Kidney capillary endothelial cell (primary cell): ENCODE measurements at places on chromosomes 7 and 10.
A peak's percentile ranks its signal among the peaks of the same experiment; 100 is the strongest.

- DNase-seq: no peak
These were observed at the start of gene GOLGA7B for GRCh38 chr10:97849687-97850402. Gene GOLGA7B (plus strand): TSS chr10:97849843. CDS start chr10:97850304, 461 bp downstream.

- no peak for DNase-seq
These were observed 79.9 kb downstream of the FGFR2 start for GRCh38 chr10:121518333-121518732.

DNA sequence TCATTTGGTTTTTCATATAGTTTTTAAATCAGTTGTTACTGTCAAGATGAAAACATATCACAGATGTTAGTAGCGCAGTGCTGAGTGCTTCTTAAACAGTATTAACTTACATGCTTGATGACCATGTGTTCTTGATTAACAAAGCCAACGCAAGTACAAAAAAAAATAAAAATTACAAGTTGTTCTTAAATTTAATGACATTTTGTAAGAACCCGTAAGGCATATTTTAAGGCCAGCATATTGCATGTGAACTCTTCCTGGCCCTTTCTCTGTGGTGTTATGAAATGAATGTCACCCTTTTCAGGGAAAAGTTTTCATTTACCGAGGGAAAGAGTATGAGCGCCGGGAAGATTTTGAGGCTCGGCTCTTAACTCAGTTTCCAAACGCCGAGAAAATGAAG is 140.4 kb upstream of the NPS start:
- no peak for DNase-seq

DNA sequence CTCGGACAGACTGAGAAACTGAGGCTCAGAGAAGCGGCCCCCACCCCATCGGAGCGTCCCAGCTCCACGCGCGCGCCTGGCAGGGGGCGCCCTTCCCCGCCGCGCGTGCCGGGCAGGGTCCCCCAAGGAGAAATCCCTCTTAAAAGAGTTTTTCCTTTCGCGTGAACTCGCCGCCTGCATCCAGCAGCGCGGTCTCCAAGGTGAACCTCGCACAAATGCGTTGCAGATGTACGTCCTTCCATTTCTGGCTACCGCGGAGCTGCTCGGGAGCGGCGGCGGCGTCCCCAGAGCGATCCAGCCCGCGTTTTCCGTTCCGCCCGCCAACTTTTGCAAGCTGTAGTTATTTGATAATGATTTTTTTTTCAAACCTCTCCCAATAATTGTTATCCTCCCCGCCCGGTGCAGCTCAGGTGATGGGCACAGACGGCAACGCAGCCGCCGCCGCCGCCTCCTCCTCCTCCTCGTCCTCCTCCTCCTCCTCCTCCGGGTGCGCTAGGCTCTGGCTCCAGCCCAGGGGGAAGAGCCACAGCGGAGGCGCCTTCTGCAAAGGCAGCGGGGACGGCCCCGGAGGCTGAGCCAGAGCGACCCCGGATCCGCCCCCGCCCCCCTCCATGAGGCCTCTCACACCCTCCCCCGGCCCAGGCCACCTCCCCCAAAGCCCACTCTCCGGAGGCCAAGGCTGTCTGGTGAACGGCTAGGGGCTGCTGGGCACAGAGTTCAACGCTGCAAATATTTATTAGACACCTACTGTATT is 74.0 kb upstream of the CUX1 start:
- DNase-seq: peak; percentile 31

DNA sequence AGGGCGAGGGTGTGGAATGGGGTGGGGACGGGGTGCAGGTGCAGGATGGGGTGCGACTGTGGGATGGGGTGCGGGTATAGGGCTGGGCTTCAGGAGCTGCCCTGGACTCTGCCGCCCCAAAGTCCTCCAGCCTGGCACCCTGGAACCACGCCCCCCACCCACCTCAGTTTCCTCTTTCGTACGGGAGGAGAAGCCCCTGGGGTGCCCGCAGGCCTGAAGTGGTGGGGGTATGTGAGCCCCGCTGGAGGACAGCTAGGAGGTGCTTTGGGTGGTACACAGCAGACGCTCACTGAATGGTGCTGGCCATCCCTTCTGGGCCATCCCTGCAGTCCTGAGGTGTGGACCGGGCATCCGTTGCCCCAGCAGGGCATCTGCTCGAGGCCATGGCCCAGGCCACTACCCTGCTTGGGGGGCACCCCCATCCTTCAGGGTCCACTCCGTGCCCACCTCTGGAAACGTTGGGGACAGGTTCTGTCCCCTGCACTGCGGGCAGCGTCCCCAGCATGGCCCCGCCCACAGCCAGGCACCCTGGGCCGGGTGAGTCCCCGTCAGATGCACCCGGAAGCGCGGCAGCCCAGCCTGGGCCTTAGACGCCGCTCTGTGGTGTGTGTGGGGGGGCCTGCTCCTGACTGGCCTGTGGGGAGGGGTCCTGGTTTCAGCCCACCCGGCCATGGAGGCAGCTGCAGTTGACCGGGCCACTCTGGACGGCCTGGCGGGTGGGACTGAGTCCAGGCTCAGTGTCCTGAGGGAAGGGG is 41.6 kb downstream of the UNCX start:
- no peak for DNase-seq

GRCh38 chr10:111996103-111996502 is 187.5 kb downstream of the GPAM start:
- DNase-seq: no peak
